ENCODE measurements at places on chromosomes 3 and 15.

- DNase-seq: no peak
These were observed 158.7 kb downstream of the CGGBP1 start for GRCh38 chr3:87900061-87900460.

- no peak for DNase-seq
These were observed 70.4 kb downstream of the C3orf38 start for GRCh38 chr3:88220126-88220525.

DNA sequence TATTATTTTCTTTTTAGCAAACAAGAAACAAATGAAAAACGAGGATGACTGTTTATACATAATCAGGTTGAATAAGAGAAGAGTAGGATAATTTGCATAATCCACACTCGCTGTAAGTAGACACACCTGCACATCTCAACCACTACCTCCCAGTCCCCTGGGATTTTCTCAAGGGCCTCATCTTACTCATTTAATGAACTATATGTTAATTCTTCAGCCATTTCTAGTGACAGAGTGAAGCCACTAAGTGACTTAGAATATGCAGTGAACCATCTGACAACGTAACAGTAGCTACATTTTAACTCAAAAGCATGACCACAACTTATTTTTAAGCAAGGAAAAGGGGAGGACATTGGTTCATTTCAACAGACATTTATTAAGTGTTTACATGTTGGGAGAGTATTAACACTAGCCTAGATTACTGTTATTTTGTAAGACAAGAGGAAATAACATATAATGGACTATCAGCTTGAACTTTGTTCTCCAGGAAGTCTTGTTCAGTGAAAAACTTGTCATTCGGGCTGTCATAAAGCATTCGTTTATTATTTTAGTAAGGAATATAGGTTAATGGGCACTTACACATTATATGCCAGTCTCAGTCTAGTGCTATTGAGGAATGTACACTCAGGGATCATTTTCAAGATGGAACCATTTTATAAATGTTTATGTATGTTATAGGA, 173.0 kb upstream of the ROBO2 start:
- no peak for DNase-seq

- DNase-seq: no peak
These were observed 9.9 kb upstream of the KLHL25 start for GRCh38 chr15:85804481-85805170.

DNA sequence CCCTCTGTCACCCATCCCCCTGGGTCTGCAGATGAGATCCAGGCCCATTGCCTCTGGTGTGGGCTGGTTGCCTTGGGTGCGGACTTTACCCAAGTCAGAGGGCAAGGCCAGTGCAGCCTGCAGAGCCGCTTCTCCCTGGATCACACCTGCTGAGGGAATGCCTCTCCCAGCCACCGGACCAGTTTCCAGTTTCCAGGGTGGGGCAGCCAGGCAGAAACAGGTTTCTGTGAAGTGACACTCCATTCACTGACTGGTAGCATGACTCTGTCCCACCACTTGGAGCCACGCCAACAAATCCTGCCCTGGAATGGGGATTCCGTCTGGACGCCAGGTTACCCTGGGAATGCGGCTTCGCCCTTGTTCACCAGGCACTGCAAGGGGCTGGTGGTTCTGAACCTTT, 30.0 kb downstream of the PAQR5 start:
- DNase-seq: no peak

- DNase-seq: no peak
These were observed 8.9 kb upstream of the HAPLN3 start for GRCh38 chr15:88904257-88904623.

DNA sequence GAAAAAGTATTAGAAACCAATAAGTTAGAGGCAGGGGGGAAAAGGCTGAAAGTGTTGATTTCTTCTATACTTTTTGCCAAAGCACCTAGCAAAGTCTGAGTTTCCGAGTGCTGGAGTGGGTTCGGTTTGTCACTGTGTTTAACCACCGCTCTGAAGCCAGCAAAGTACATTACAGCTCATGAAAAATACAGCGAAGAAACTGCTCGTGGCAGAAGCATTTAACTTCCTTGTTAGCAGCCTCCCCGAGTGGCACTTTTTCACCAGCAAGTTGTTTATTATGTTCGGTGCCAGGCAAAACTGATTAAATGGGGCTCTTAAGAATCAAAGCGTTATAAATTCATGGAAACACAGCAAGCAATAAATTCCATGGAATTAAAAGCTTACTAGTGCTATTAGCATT, 313.6 kb downstream of the FOXP1 start:
- no peak for DNase-seq

- no peak for DNase-seq
These were observed 176.6 kb downstream of the PYDC2 start for GRCh38 chr3:191637611-191638010.

- DNase-seq: no peak
These were observed 46.8 kb upstream of the CRTC3 start for GRCh38 chr15:90483012-90483307.

DNA sequence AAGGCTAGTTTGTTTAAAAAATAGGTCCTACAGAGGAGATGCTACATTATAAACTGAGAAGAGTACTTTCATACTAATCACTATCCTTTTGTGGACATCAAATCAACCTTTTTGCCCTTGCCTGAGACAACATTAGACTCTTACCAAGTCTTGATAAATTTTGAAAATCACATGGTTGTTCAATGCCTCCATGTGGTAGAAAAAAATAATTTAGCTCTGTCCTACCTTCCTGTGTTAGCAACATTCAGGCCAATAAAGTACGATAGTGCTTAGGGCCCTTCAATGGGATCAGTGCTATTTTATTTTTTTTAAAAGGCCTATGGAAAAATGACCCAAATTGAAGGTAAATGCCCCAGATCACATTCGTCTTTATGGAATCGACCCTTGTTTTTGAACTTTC, 5.0 kb upstream of the UBE2E1 start:
- no peak for DNase-seq

- no peak for DNase-seq
These were observed 995 bp downstream of the CHST14 start for GRCh38 chr15:40471808-40472150.

DNA sequence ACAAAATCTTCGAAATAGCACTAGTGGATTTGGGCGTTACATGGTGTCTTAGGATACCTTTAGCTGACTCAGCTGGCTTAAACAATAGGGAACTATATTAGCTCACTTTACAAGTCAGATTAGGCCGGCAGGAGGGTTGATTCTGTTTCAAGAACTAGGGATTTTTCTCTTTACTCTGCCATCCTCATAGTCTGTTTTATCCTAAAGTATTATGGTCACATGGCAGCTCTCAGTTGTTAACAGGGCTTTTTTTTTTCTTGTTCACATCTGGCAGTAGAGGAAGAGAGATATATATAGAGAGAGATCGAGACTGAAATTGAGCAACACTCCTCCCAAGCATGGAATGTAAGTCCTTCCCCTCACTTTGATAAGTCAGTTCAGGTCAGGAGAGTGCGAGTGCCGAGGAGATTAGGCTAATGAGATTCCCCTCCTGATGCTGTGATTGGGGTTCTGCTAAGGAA, 32.9 kb downstream of the CHP1 start:
- DNase-seq: no peak

GRCh38 chr3:126098391-126098858, 14.5 kb upstream of the SLC41A3 start:
- no peak for DNase-seq

DNA sequence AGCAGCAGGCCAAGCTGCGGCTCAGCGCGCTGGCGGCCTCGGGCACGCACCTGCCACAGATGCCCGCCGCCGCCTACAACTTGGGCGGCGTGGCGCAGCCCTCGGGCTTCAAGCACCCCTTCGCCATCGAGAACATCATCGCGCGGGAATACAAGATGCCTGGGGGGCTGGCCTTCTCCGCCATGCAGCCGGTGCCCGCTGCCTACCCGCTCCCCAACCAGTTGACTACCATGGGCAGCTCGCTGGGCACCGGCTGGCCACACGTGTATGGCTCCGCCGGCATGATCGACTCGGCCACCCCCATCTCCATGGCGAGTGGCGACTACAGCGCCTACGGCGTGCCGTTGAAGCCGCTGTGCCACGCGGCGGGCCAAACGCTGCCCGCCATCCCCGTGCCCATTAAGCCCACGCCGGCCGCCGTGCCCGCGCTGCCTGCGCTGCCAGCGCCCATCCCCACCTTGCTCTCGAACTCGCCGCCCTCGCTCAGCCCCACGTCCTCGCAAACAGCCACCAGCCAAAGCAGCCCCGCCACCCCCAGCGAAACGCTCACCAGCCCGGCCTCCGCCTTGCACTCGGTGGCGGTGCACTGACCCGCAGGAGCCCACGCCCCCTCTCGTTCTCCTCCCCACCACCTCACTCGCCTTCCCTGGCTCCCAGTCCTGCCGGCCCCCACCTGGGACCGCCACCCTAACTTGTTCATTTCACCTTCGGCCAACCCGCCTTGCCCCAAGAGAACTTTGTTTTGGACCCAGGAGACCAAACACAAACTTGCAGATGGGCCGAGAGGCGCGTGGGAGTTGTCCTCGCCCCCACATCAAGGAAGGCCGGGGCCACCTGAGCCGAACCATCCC, 1.5 kb downstream of the FOXB1 start:
- DNase-seq: no peak

- DNase-seq: no peak
These were observed 56.3 kb upstream of the CSPG5 start for GRCh38 chr3:47634996-47635395.

- no peak for DNase-seq
These were observed 9.8 kb downstream of the SELENOS start for GRCh38 chr15:101267320-101268104.

DNA sequence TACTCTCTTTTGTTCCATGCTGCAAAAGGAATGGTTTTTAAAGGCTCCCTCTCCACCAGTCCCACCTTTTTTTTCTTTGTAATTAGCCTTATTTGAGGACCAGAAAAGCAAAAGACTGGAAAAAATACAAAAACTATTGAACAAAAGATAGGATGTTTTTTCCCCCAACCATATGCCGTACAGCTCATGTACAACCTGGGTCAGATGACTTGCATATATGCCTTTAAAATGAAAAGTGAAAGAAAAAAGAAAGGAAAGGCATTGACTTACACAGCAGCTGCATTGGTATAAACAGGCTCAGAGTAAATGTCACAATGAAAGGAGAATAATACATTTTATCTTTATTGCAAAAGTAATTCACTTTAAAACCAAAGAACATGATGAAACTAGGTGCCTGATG, 69.5 kb upstream of the CMC1 start:
- DNase-seq: no peak

DNA sequence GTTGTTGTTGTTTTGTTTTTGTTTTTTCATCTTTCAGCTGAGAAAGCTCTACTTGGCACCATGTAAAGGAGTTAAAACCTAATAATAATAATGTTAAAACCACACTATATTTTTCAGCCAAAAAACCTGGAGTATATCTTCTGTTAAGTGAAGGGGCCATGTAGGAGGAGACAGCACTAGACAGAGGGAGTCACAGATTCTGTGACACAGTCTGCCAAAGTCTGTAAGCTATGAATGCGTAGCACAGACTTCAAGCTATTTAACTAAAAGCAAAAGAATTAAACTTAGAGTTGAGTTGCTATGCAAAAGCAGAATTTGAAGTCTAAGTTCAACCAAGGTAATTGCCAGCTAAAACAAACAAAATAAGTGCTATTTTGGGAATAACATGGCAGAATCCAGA, 296.0 kb upstream of the COL8A1 start:
- no peak for DNase-seq

DNA sequence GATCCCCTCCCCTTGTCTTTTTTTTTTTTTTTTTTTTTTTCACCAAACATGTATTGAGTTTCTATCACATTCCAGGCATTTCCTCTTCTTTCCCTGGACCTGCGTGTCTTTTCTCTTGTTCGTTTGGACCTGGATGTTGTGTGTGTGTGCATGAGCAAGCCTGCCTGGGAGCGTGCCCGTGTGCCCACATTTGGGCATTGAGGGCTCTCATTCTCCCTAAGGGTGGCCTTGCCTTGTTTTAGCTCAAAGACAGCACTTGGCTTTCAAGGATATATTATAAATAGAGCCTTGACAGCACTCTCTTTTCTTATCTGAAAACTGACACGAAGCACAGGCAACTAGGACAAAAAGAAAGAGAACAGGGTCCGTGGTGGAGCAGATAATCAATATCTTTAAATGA, 39.0 kb upstream of the SLC25A26 start:
- no peak for DNase-seq
